ENCODE measurements at places on chromosomes 4 and X.

DNA sequence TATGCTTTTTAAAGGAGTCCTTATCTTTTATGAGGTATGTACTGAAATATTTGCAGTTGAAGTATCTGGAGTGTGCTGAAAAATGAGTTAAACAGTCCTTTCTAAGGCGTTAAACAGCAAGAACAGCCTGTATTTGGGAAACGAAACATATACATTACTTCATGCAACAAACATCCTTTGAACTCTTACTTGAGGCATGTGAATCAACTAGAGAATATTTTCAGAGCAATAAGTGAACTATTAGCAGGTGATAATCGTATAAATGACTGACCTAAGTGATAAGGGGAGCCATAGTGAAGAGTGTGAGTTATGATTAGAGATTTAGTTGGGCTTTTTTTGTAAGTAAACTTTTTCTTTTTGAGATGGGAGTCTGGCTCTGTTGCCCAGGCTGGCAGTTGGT is 45.9 kb upstream of the RHOH start:
- DNase-seq = no peak

- no peak for DNase-seq
Observed at GRCh38 chr4:102589743-102590142, 88.6 kb downstream of the NFKB1 start.

DNA sequence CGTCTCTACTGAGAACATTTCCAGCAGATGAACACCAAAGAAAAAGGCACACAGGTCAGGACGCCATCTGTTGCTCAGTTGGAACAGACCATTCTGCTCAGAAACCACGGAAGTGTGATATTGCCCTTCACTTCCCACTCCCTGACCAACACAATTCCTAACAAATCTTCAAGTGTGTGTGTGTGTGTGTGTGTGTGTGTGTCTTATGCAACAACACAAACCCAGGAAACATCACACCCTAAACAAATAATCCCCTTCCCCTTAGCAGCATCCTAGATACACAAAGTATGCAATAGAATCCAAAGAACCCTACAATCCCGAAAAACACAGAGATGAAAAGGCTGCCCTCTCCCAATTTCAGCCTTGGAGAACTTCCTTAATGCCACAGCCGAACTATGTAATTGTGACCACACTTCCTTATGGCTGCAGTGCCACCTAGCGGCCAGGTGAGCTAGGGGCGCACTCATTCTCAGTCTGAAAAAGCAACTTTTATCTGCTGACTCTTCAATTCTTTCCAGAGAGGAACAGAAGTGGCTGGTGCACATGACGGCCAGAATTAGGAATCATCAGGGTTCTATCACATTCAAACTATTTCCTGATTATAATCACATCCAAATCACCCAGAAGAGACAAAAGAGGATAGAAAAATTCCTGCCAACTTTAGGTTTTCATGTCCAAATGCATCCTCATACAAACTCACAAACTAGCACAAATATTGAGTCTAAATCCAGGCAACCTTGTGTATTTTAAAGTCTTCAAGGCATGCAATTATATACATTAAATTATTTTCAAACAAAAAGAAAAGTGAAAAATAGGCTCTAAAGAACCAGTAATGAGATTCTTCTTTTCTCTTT is 164.9 kb downstream of the DHX15 start:
- peak; percentile 47 for DNase-seq

DNA sequence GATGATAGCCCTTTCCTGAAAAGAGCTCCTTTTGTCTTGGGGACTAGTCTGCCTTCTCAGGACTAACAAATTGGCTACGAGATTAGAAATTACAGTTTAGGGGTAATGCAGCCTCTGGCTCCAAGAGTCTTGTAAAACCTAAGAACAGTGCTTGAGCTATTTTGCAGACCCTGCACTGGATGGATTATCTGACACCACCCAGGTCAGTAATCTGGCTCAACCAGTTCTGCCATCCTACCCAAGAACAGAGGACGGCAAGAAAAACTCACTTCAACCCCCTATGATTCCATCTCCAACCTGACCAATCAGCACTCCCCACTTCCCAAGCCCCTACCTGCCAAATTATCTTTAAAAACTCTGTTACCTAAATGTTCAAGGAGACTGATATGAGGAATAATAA is 225.1 kb downstream of the FAM47A start:
- DNase-seq = no peak

DNA sequence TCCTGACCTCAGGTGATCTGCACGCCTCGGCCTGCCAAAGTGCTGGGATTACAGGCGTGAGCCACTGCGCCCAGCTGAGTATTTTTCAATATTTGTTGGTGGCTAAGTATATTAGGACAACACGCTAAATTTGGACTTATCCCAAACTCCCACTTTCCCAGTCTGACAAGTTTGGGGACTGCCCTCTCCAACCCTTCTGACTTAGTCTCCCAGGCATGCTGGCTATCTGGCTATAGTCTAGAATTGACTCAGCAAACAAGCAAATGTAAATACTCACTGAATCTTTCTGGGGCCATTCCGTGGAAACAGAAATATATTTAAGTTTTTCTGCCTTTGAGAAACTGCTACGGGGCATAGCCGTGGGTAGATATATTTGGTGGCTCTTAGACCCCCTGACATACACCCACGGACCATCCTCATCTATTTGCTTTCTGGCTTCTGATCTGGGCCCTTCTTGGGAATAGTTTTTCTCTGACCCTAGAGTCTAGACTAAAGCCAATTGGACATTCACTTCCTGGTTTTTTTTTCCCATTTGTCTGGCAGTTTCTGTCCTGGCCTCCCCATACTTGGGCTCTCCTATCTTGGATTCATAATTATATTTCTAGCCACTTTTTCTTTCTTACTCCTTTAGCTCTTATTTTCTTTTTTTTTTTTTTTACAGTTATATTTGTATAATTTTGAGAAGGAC is 11.3 kb upstream of the DOCK11 start:
- DNase-seq = no peak

- no peak for DNase-seq
Observed at GRCh38 chrX:22536746-22537304, 264.1 kb downstream of the CBLL2 start.

DNA sequence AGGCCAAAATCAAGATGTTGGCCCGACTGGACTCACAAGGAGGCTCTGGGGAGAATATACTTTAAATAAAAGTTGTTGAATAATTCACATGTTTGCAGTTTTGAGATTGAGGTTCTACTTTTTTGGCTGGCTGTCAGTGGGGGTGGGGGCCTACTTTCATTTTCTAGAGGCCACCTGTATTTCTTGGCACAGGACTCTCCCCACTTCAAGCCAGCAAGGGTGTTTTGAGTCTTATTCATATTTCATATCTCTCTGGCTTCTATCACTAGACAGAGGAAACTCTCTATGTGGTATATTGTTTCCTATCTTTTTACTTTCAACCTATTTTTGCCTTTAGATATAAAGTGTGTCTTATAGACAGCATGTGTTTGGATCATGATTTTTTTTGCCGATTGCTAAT is 266.4 kb downstream of the PRR32 start:
- no peak for DNase-seq

GRCh38 chr4:1575418-1576303 is 108.5 kb downstream of the FAM53A start:
- DNase-seq = no peak

- no peak for DNase-seq
Observed at GRCh38 chr4:155658681-155659064, 8.0 kb upstream of the GUCY1A1 start.

- no peak for DNase-seq
Observed at GRCh38 chrX:43910012-43910411, 27.8 kb upstream of the MAOB start.

- no peak for DNase-seq
Observed at GRCh38 chr4:73663576-73663975, 43.3 kb upstream of the RASSF6 start.

- DNase-seq = no peak
Observed at GRCh38 chr4:155179216-155179615, 29.2 kb upstream of the NPY2R start.

DNA sequence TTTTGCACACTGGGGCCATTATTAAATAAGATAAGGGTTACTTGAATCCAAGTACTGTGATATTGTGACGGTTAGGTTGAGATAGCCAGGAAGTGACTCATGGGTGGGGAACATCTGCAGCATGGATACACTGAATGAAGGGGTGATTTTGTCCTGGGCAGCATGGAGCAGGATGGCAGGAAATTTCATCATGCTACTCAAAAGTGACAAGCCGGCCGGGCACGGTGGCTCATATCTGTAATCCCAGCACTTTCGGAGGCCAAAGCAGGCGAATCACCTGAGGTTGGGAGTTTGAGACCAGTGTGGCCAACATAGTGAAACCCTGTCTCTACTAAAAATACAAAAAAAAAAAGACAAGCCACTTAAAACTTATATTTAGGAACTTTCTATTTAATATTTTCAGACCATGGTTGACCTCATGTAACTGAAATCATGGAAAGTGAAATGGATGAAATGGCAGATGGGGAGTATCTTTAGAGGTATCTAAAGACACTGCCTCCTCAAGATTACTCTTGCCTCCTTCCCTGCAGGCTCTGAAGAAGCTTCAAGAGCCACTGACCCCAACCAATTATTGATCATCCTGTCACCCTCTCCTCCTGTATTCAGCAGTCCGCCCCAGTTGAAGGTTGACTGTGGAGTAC is 3.9 kb upstream of the TRIM60 start:
- no peak for DNase-seq

DNA sequence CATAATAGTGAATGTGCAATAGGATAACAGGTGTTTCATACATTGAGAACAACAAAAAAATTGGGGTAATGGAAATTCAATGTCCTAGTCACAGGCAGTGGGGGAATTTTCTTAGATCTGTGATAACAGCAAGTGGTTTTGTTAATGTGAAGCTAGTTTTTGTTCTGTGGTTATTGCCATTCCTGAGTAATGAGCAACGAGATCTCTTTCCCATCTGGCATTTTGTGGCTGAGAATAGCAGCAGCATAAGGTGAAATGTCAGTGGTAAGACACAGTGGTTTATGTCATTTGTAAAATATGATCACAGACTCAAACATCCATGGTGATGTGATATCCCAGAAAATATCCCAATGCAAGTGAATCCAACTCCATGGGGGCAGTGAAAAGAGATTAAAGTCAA is 497.5 kb downstream of the KCNIP4 start:
- no peak for DNase-seq

DNA sequence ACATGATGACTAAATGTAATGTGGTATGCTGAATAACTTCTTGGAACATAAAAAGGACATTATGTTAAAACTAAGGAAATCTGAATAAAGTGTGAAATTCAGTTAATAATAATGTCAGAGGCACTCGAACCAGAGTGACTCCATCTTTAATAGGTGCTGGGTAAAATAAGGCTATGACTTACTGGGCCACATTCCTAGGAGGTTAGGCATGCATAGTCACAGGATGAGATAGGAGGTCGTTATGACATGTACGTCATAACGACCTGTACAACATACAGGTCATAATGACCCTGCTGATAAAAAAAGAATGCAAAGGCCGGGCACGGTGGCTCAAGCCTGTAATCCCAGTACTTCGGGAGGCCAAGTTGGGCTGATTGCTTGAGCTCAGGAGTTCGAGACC is 28.9 kb upstream of the OPHN1 start:
- no peak for DNase-seq

- no peak for DNase-seq
Observed at GRCh38 chrX:11600578-11600977, 65.1 kb downstream of the ARHGAP6 start.
